ENCODE measurements at places on chromosomes 13 and 19.

GRCh38 chr13:97274829-97275649 is 52.9 kb downstream of the MBNL2 start:
- no peak for DNase-seq

DNA sequence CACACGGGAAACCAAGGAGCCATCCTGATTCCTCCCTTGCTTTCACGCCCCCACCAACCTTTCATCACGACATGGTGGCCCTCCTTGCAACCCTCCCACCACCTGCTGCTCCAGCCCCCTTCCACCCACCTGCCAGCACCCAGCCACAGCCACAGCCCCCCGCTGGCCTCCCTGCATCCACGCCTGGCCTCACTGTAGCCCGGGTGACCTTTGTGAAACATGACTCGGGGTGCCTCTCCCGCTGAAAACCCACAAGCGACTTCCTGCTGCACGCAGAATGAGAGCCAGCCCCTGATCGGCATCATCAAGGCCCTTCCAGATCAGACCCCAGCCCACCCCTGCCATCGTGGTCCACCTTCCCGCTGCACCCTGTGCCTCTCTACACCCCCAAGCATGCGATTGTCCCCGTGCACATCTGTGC is 14.9 kb downstream of the POP4 start:
- no peak for DNase-seq

GRCh38 chr19:52967772-52968171 is 5.1 kb upstream of the ZNF816 start:
- no peak for DNase-seq

- no peak for DNase-seq
Observed at GRCh38 chr19:1465191-1466016, 13.6 kb downstream of the C19orf25 start.

DNA sequence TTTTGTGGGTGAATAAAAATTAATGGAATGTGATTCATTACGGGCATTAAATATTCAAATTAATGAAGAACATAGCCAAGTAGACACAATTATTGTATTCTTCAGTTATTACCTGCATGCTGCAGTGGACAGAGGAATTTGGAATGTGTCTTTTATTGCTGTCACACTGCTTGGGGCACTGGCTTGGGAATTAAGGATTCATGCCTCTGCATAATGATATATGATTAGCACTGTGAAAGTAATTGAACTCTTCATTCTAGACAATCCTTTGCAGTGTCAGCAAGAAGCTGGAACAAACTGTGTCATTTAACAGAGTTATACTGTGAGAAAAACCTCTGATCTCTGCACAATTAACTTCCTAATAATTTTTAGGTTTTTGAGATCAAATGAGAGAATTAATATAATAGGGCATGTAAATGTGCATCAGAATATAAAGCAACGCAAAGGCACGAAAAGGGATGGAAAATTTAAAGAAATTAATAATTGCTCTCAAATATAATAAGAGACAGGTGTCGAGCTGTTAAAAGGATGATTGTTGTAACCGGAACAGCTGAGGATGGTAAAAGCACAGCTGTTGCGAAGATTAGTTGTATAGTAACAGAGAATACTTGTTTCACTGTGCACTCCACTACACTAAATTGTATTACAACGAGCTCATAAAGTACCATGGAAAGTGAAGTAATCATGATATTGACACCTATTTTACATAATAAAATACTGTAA is 235.1 kb upstream of the MIR17HG start:
- no peak for DNase-seq

DNA sequence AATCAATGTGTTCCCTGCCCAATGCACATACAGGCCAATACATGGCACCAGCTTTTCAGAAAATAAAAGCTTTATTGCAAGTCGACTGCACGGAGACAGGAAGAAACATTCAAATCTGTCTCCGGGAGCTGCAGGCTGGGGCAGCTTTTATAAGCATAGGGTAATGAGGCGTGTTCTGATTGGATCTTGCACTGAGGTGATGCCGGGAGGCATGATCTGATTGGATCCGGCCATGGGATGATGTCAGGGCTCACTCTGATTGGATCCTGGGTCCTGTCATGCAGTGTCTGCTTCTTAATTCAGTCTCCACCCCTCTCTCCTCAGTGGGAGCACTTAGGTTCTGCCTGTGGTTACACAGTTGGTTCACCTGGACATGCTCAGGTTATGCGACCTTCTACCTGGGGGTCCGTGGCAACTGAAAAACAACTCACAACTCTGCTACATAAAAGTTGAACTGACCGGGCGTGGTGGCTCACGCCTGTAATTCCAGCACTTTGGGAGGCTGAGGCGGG is 11.8 kb upstream of the FBN3 start:
- no peak for DNase-seq

Measured in left renal cortex interstitium (tissue), 4 donors.